ENCODE measurements at places on chromosomes 5 and 9.

DNA sequence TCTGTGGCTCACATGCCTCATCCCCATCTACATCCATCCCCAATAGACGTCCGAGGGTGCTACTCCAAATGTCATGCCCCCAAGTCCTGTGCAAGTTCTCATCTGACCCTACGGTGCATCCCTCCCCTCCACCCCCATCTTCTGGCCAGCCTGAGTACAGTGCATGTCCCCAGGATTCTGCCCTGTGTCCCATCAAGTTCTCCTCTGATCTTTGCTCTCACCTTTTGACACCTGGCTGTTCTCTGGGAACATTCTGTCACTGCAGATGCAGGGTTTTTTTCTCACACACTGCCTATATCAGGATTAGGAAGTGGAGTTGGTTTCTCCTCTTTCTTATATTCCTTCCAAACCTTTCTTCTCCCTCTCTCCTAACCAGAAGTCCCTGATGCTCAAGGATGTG is 377.2 kb downstream of the GADD45G start:
- DNase-seq = no peak

DNA sequence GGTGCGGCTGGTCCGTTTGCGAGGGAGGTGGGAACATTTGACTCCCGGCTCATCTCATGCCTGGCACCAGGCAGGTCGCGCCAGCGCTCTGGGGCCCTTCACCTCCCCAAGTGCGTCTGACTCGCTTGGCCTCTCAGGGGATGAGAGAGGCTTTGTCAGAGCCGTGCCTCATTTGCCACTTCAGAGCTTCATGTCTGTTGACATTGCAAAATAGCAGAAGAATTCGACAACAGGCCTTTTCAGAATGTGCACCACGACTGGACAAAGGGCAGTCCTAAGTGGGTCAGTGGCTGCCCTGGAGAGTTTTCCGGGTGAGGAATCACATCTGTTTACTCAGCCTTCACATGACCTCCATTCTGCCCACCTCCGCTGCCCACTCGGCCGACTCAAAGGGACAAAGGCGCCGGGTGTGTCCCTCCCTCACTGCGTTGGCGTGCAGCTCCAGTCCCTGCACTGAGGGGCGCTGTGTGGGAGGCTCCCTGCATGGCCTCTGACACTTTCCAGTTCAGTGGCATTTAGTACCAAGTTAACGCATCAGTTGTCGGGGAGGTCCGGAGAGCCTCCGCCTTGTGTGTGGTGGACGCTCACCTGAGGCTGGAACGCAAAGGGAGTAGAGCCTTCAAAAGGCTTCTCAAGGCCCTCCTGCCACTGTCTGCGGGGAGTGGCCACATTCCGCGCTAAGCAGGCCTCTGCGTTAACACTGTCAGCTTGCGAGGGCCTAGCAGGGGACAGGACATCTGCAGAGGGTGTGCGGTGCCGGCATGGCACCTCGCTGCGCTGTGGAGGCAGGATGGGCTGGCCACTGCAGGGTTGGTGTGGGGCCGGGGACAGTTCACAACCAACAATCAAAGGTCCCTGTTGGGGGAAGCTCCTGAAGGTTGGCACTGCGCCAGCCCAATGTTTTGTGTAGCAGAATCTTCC is 171.5 kb downstream of the NXNL2 start:
- DNase-seq = no peak

GRCh38 chr5:106757672-106758071 is 913.1 kb downstream of the EFNA5 start:
- DNase-seq = no peak

DNA sequence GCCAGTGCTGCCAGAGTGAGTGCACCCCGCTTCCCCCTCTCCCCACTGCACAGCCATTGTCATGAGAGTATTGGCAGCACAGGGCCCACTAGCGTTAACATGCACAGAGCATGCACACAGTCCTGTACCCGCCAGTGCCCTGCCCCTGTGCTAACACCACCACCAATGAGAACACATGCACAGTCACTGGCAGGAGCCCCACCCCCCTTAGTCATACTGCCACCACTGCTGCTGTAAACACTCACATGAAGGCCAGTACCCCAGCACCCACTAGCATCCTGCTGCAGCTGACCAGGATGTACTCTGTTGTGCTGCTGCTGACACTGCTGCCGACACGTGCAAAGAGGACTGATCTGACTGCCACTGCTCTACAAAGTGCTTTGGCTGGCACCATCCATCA is 19.5 kb upstream of the RANBP6 start:
- DNase-seq = no peak

- no peak for DNase-seq
These were observed 518 bp downstream of the LOX start for GRCh38 chr5:122077366-122078115.

DNA sequence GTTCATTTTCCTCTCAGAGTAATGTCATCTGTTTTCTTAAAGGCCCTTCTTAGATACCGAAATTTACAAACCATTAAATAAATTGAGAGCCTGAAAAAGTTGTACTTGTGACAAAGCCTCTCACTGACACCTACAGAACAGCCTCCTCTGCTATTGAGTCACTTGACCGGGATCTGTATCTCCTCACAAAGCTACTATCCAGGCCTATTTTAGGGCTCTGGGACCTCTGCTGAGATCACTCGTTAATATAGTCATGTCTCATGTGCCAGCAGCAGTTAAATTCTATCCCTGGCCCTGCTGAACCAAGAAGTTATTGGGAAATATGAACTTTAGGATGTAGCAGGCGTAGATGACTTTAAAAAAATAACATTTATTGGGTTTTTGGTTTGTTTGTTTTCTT is 31.1 kb downstream of the FBXO38 start:
- no peak for DNase-seq

- DNase-seq = no peak
These were observed 129.3 kb upstream of the CDH6 start for GRCh38 chr5:31064215-31064614.

GRCh38 chr5:56617998-56618397 is 197.4 kb upstream of the MAP3K1 start:
- no peak for DNase-seq

GRCh38 chr5:40480392-40480791 is 199.3 kb upstream of the PTGER4 start:
- no peak for DNase-seq

DNA sequence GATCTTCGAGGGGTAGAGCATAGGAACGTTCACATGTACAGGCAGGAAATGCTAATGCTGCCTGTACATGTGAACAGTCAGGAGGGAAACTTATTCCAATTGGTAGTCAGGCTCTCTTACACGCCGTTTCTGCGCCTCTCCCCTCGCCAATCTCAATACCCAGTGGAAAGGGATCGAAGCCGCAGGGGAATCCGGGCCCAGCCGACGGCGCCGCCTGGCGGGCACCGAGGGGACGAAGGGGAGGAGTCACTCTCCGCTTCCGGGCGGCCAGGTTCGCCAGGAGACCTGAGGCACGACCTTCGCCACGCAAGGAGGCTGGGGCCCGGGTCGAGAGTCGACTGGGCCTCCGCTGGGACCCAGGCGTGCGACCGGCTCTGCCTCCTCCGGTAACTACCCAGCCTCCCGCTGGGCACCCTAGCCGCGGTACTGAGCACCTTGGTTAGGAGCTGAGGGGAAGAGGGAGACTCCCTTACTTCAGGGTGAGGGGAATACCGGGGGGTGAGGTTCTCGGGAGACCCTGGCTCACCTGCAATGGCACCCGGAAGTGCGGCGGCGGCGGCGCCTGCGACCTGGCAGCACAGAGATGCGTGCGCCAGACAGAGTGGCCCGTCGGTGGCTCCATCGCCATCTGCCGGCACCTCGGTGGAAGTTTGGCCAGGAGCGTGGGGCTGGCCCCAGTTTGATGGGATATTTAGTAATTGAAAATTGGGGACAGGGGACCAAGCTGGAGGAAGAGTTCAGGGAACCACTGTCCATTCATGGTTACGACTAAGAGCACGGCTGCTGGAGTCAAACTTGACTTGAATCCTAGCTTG is at the start of gene PIGO:
Gene PIGO, minus strand, starts transcription at position 557 of the 815 bp plus-strand sequence. CDS start 1,026 bp downstream, outside the sequence.
- no peak for DNase-seq

- no peak for DNase-seq
These were observed 311.4 kb downstream of the TLE4 start for GRCh38 chr9:79883073-79883645.

DNA sequence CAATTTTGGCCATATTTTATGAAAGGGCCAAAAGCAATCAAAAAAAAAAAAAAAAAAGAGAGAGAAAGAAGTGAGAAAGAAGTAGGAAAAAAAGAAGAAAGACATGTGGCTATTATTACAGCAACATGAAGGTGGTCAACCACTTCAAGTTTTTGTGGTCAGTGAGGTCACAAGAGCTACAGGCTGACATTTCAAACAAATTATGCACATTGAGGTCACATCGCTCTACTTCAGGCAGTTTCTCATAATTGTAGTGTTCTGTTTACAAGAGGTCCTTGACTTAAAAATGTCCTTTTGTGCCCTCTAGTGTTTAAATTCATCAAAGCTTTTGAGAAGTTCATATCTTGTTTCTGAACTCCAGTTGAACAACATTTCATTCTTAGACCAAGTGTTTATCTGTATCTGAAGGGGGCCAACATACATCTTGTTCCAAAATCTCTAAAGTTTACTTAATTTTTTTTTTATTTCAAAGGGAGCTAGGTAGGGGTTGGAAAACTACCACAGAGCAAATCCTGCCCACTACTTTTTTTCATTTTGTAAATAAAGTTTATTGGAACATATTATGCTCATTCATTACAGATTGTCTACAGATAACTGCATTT is 513.1 kb downstream of the PDE4D start:
- DNase-seq = no peak

GRCh38 chr5:42612750-42613366 is 143.8 kb upstream of the CCDC152 start:
- no peak for DNase-seq

DNA sequence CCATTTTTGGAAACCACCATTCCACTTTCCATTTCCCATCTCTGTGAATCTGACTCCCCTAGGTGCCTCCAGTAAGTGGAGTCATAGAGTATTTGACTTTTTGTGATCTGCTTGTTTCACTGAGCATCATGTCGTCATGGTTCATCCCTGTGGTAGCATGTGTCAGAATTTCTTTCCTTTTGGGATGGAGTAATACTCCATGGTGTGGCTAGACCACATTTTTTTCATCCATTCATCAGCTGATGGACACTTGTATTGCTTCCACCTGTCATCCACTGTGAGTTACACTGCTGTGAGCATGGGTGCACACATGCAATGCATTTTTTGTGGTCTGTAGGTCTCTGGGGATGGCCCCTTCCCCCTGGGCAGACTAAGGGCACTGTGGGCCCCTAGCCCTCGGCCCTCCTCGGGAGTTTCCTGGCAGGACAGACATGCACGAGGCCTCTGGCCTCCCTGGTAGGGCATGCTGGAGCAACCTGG is 115.9 kb downstream of the GADD45G start:
- no peak for DNase-seq

GRCh38 chr5:151628112-151628823 is 37.1 kb upstream of the FAT2 start:
- no peak for DNase-seq

DNA sequence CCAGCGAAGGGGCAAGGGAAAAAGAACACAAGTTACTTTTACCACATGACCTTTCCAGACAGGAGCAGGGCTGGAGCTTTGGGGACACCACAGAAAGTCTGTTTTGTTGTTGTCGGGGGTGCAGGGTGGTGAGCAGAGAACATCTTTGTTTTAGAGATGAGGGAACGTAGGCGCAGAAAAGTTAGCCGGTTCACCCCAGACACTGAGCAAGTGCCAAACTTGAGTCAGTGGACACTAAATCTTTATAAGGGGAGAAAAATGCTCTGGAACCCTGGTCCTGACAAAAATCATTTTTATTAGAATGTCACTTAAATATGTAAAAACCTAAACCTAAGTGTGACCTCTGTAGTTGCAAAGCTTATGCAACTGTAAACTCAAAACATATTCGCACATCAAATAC is 126.4 kb upstream of the GAS1 start:
- DNase-seq = no peak

DNA sequence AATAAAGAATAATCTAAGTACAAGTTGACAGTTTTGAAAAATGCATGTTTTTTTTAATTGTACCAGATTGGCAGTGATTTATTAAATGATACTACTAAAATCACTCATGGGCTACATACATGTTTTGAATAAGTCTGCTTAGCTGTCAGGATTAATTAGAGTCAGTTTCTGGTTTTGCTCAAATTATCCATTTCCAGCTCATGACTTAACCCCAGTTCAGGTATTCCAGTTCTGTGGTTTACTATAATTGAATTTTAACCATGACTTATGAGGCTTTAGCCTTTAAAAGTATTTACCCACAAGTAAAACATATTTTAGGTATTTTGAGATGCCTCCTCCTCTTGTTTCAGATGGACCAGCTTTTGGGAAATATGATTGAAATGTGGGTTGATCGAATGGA is 17.8 kb upstream of the LRRC70 start:
- DNase-seq = no peak

DNA sequence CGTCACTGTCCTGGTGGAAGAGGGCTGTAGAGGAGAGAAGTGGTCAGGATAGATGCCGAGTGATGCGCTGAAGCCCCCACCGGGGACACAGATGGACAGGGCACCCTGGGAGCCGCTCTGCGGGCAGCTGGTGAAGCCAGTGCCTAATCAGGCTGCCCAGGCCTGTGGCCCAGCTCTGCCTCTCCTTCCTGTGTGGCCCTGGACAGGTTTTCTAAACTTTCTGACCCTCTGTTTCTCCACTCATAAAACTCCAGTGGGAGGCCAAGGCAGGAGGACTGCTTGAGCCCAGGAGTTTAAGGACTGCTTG is 86.1 kb downstream of the C5orf15 start:
- no peak for DNase-seq

GRCh38 chr5:115236599-115236998 is 26.1 kb downstream of the PGGT1B start:
- no peak for DNase-seq

- DNase-seq = no peak
These were observed 348.5 kb upstream of the IRX2 start for GRCh38 chr5:3099954-3100353.

DNA sequence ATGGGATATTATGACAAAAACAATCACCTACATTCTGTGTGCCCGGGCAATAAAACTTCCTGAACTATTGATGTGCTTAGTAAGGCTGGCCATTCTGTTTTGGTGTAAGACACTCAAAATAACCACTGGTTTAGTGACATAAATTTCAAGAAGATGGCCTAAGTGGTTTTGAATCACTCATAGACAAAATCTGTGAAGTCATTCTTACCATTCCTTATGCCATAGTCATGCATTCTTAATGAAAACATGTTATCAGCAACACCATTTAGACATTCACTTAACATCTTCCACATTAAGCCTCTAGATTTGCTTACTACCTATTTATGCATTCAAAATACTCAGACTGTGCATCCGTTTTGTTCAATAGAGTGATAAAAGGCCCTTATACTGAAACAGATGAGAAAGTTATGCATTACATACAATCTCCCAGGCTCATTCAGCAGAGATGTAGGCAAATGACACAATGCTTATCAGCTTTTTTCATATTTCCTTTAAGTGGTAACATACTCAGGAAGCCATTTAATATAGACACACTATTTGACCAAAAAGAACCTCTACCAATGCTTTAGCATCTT is 848.8 kb upstream of the DMAC1 start:
- DNase-seq = no peak
